ENCODE measurements at places on chromosomes 7 and 10.

DNA sequence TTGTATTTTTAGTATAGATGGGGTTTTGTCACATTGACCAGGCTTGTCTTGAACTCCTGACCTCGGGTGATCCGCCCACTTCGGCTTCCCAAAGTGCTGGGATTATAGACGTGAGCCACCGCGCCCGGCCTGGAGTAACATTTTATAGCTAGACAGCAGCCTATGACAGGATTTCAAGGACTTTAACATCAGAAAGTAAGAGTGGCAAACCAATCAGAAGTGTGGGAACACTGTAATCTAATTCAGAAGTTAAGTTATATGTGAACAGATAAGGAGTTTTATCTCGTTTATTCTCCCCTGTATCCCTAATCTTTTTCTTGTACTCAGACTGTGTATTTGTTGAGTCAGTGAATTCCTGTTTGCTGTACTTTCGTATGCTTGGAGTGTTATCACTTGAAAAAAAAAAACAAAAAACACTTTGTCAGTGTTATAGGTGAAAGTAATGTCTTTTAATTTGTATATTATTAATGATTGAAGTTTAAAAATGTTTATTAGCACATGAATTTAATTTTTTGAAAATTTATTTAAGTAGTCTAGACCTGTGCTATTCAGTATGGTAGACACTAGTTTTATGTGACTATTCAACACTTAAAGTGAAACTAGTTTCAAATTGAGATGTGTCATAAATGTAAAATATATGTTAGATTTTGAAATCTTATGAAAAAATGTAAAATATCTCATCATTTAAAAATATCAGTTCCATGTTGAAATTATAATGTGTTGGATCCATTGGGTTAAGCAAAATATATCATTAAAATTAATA is 38.6 kb downstream of the RSBN1L start:
- no peak for DNase-seq

GRCh38 chr7:55120501-55121198 is 101.8 kb downstream of the EGFR start:
- DNase-seq = no peak

DNA sequence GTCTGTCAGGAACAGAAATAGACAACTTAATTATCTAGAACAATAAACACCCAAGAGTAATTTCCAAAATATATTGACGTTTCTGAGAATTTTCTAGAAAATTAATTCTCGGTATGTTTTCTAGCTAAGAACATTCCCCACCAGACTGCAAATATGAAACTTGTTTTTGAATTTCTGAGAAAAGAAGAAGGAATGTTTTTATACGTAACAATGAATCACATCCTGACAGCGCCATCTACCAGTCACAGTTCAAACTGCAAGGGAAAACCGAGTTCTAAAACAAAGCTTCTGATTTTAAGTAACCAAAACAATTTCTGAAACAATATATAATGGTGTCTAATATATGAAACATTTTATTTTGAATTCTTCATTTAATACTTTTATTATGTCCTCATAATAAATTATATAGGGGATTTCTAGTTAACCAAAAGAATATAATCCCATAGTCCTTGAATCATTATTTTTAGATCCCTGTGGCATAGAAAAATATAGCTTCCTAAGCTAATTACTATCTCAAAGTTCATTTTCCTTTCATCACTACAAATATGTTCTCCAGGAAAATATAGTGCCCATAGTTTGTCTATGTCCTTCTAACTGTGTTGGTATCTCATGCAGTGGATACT is 34.5 kb upstream of the MEOX2 start:
- DNase-seq = peak; percentile 34

- no peak for DNase-seq
These were observed 758.7 kb upstream of the CELF2 start for GRCh38 chr10:10259013-10259412.

DNA sequence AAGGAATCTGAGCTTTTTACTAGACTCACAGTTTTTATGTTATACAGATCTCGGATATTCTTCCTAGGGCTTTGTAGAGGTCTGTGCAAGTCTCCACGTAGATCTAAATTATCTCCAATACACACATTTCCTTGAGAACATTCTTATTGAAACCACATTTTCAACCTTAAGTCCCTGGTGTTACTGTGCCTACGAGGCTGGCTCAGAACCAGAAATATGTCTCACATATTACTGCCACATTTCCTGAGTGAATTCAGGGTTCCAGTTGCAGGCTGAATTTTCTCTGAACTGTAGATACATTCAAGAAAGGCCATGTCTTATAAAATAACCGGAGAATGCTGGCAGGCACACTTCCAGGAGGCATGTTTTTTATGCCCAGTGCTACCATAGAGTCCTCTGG is 46.5 kb downstream of the INHBA start:
- no peak for DNase-seq

DNA sequence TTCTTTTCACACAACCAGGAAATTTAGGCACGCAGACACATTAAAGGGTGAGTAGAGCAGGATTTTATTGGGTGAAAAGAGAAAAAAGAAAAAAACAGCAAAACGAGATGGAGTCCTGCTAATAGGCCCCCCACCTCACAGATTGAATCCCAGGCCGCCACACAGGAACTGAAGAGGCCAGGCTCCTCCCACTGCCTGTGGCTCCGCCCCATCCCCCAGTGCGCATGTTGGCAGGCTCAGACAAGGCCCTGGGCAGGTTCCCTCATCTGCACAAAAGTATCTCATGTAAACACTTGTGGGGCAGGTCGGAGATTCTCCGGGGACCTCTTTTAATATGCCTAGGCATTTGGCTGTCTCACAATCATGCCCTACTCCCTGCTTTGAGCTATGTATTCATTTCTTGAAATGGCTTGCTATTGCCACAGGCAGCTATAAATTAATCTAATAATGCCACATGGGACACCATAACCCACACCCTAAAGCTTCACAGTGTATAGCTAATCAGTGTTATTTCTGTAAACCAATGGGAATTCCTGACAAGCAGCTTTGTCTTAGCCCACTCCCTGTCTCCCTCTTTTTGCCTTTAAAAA is 76.2 kb upstream of the KIF5B start:
- DNase-seq = no peak
